Activated T-helper 17 cell treated with anti-CD3 and anti-CD28 coated beads, Interleukin-2, amount 50 U/mL, for 72 hours (primary cell): ENCODE measurements at places on chromosomes 7 and 10. TPM values are rescaled to one million over a fixed set of nuclear protein-coding genes. Genes with fewer than 3 reads are reported as not detected.

GRCh38 chr7:2465928-2466327 is 10.3 kb downstream of the GRIFIN start:
- no peak for ATAC-seq

- ATAC-seq = peak; percentile 37
These were observed 3.5 kb downstream of the APBB1IP start for GRCh38 chr10:26441491-26442214.

Gene ADRA2A
- not detected for total RNA-seq

Gene PTN
- total RNA-seq = 0.37 TPM

DNA sequence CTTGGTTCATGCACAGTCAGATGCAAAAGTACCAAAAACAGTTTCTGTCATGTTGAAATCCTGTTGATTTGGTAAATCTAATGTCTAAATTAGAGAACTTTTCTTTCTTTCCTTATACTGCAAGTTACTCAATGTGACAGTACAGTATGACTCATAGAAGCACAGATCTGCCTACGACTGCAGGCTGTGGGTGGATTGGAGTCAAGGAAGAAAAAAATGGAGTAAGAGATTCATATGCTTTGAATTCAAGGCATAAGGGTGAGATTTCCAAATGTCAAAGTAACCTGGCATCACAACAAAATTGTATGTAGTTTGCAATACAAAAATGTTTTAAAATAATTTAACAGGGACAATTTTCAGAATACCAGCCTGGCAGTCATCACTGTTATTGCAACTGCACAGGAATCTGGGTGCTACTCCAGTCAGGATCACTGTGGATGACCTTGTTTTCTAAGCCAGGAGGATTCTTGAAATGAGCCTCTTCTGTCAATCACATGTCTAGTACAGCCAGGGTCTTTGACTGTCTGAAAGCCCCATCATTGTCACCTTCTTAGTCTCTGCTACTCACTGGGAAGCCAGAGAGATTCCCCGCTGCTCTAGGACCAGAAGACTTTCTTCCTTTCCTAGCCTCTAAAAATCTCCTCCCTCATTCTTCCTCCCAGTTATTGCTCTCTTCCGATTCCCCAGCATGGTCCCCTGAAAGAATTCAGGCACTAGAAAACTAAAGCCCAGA is 83.6 kb downstream of the CD36 start:
- ATAC-seq = no peak

- ATAC-seq = no peak
These were observed 104.7 kb downstream of the NPSR1 start for GRCh38 chr7:34762764-34763163.

Gene BBIP1
- total RNA-seq = 40.0 TPM

DNA sequence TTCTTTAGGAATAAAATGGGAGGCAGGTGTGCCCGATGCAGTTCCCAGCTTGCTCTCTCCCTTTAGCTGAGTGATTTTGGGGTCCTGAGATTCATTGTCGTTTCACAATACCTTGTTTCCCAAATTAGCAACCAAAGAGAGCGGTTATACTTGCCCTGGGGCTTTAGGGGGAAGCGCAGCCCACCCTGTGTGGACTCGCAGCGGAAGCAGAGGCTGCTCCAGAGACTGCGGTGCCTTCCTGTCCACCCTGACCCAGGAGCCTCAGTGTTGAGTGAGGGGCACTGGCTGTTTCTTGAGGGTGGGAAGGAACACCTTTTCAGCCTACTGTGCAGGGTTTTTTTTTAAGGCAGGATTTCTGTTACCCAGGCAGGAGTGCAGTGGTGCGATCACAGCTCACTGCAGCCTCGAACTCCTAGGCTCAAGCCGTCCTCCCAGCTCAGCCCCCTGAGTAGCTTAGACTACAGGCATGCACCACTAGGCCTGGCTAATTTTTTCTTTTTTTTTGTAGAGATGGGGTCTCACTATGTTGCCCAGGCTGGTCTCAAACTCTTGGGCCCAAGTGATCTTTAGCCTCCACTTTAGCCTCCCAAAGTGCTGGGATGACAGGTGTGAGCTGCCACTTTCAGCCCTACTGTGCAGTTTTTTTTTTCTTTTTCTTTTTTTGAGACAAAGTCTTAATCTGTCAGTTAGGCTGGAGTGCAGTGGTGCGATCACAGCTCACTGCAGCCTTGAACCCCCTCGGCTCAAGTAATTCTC is 67.0 kb downstream of the DNAJB6 start:
- ATAC-seq = no peak

GRCh38 chr7:64685091-64685490 is 19.2 kb downstream of the ZNF107 start:
- no peak for ATAC-seq

Gene CUZD1
- total RNA-seq = 3.3 TPM

Gene MYOZ1
- total RNA-seq = not detected

Gene AGR2
- total RNA-seq = not detected

DNA sequence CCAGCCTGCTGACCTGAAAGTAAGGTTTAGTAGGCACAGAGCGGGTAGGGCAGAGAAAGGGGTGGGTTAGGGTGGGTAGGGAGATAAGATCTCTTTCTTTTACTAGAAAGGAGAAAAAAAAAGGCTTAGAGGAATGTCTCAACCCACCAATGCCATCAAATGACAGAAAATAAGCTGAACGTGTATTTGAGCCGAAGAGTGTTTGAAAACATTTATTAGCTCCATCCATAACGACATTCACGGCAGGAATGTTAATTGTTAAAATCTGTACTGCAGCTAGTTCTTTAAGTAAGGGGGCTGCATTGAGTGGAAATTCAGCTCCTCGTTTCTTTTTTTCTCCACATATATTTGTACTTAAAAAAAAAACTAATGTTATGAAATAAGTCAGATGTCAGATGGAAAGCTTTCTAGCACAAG is 63.7 kb upstream of the ARID5B start:
- no peak for ATAC-seq
